ENCODE measurements at places on chromosomes 4 and X.
A peak's percentile ranks its signal among the peaks of the same experiment; 100 is the strongest.

GRCh38 chr4:104740161-104740560 lies 245.5 kb upstream of the CXXC4 start:
- no peak for DNase-seq

DNA sequence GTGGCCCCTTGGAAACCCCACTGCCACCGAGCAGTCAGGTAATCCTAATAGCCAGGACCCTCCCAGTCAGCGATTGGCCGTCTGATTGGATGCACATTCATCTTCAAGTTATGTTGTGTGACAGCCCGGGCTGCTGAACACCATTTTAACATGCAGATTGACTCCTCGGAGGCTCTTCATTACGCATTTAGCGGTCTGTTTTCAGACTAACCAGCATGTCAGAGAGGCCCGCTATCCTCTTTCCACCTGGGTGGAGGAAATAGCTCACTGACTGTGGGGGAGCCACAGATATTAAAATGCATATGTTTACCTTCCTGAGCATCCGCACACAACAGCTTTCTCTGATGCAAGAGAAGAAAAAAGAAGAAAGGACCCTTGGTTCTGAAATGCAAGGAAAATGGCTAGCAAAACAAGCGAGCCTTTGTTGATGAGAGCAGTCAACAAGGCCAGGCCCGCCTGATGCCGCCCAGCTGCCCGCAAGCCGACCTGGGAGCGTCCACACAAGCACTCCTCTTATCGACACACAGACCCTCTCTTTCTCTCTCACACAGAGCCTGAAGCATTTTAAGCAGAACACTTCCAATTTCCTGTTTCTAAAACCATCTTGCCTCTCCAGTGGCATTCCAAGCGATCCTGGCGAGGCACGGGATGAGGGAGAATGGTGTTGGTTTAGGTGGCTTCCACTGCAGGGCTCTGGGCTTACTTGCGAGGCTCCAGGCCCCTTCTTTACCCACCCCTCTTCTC lies 118.3 kb downstream of the MGST2 start:
- DNase-seq: peak; percentile 80

GRCh38 chr4:47561331-47561730 lies 76.3 kb downstream of the ATP10D start:
- no peak for DNase-seq

DNA sequence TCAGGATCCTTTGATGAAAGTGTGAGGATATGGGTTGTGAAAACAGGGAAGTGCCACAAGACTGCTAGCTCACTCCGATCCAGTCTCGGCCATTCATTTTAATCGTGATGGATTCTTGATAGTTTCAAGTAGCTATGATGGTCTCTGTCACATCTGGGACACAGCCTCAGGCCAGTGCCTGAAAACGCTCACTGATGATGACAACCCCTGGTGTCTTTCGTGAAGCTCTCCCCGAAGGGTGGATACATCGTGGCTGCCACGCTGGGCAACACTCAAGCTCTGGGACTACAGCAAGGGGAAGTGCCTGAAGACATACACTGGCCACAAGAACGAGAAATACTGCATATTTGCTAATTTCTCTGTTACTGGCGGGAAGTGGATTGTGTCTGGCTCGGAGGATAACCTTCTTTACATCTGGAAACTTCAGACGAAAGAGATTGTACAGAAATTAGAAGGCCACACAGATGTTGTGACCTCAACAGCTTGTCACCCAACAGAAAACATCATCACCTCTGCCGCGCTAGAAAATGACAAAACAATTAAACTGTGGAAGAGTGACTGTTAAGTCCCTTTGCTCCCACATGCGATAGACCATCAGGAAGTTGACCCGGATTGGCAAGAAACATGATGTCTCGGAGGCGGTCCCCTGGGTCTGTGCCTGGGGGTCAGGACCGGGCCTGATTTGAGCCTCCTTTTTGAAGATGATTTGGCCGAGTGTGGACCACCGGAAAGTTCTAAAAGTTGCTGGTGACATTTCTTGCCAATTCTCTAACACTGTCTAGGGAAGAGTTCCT lies 22.2 kb downstream of the LIAS start:
- DNase-seq: peak; percentile 97

DNA sequence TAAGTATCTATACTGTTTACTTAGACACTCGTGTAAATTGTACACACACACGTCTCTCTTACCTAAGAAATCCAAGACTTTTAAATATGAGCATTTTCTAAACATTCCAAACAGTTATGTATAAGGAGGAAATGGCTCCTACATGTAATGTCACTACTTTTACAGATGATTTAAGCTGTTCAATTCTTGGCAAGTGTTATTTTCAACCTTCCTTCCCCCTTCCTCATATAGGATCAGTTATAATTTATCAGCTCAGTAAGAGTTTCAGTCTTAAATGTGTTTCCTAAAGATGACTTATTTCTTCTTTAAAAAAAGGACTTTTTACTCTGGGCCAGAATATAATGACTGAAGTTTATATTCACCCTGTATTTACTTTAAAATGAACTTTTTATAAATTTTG lies 601.1 kb downstream of the ANKRD50 start:
- no peak for DNase-seq

- peak; percentile 17 for DNase-seq
Observed at GRCh38 chr4:56048702-56049431, 100.1 kb downstream of the CEP135 start.

DNA sequence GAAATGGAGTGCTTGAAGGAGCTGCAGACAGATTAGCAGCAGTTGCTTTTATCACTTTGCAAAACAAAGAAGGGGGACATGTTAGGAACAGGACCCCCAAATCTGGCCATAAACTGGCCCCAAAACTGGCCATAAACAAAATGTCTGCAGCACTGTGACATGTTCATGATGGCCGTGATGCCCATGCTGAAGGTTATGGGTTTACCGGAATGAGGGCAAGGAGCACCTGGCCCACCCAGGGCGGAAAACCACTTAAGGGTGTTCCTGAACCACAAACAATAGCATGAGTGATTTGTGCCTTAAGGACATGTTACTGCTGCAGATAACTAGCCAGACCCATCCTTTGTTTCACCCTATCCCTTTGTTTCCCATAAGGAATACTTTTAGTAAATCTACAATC lies 79.6 kb upstream of the GC start:
- no peak for DNase-seq

DNA sequence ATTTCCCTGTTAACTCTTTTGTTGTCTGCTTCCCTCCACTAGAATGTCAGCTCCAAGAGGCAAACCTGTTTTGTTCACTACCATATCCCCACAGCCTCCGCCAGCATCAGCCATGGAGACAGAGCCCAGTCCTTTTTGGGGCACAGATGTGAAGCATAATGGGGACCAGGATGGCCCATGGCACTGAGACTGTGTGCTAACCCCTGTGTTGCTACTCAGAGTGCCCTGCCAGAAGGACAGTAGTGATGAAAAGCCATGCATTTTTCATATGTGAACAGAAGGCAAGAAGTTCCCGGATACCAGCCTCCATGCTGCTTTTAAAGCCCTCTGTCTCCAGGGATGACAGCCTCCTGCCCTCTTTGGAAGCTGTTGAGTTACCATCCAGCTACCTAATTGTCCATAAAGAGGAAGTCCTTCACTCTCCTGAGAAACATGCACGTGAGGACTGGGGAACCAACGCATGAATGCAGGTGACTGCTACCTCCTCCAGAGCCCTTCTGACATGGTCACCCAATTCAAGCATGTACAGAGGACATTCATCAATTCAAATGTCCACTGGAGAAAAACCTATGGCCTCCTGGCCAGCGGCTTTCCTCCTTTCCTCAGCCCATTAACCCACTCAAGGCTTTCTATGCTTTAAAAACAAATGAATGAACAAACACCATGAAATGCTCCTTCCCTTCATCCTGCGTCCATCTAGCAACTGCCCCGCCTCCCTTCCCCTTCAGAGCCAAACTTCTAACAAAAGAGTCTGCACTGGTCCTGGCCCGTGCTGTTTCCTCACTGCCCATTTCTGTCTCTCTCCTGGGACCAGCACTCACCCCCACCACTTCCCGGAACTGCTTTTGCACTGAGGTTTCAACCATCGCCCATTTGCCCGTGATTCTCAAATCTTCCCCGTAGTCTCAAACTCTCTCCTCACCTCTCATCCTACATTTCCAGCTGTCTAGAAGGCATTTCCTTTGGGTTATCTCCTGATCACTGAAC lies 18.0 kb downstream of the PNMA6F start:
- DNase-seq: no peak

GRCh38 chrX:14872355-14872754 lies 514 bp downstream of the FANCB start:
- no peak for DNase-seq

- peak; percentile 53 for DNase-seq
Observed at GRCh38 chrX:16826207-16826606, 39.9 kb downstream of the TXLNG start.

DNA sequence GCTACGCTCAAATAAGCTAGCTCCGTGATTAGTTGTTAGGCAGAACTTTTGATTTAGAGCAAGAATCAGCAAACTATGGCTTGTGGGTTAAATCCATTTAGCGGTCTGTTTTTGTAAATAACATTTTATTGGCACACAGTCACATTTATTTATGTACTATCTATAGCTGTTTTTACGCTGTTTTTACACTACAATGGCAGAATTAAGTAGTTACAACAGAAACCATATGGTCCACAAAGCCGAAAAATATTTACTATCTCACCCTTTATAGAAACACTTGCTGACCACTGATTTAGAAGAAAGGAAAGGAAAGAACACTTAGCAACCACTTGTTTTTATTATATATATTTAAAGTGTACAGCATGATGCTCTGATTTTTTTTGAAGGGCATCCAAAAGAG lies 41.1 kb downstream of the THOC2 start:
- DNase-seq: no peak

DNA sequence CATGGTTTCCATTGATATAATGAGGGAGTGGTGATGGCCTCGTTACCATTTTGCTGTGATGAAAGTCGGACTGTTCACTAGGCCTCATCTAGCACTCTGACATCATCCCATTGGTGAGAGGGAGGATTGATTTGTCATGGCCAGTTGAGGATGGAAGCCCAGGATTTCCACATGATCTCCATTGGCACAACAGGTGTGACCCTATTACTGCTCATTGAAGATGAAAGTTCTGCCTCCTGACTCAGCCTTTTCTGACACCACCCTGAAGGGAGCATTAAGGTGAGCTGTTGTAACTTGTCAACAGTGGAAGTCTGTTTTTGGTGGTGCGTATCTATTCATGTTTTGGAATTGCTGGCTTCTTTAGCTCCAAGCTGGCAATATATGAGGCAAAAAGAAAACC lies 144.2 kb downstream of the PABPC4L start:
- no peak for DNase-seq

DNA sequence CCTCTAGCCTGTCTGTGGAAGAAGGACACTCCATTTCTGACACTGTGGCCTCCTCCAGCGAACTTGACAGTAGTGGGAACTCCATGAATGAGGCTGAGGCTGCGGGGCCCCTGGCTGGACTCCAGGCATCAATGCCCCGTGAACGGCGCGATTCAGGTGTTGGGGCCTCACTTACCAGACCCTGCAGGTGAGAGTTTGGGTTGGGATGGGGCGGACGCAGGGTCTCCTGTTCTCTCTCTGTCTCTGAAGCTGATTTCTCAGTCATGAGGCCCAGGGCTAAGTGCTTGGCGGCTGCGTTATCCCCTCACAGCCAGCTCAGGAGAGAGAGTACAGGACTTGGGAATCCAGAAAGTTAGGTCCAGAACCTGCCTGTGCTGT lies 71.0 kb downstream of the STARD8 start:
- DNase-seq: no peak

DNA sequence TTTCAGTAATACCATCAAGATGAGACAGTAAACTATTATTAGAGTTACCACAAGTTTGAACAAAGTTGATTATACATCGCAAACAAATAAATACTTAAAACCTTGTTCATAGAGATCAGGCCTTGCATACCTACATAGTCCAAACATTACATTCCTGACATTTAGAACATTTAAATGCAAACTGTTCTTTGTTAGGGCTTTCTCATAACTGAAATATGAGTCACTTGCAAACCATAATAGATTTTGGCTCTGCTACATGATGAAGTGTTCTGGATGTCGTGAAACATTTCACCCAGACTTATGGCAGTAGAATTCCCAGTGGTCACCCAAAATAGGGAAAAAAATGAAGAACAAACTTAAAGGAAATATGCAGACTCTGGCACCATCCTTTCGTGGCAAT lies 75.0 kb downstream of the FAT4 start:
- DNase-seq: no peak

DNA sequence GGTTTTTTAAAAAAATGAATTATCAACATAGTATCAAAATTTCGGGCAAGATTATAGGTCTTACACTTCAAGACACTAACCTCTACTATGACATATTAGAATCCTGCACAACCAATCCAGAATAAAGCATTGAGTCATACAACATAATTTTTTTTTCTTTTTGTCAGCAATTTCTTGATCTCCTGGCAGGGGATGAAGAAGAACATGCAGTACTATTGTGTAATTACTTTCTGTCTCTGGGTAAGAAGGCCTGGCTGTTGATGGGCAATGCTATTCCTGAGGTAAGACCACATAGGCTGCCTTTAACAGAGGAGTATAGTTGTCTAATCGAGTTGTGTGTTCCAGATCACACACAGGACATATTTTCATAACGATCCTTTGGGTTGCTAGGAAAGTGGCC lies 67.5 kb downstream of the FBXL5 start:
- no peak for DNase-seq

GRCh38 chrX:134520860-134521390 lies 61.0 kb downstream of the HPRT1 start:
- peak; percentile 43 for DNase-seq

GRCh38 chrX:112818114-112819007 lies 22.3 kb downstream of the AMOT start:
- no peak for DNase-seq

DNA sequence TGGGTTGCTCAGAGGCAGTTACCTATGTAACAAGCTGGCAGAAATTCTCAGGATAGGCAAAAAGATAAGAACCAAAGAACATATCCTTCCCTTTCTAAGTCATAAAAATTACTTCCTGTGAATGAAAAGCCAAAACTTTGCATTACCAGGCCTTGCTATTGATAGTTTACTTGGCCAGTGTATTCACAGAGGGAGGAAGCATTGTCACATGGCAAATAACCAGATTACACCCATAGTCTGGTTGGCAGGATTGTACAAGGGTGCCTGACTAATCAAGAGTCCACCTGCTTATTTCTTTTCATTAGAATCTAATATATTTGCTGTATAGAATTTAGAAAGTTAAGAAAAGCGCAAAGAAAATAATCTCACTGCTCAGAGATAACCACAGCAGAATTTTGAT lies 14.1 kb downstream of the XIAP start:
- DNase-seq: no peak

All from trophoblast cell (in vitro differentiated cells and primary cell).